RPMI7951 (cell line): ENCODE measurements at places on chromosomes 3 and 15. TPM values are rescaled to one million over a fixed set of nuclear protein-coding genes. Genes with fewer than 3 reads are reported as not detected.

- no peak for DNase-seq
These were observed 451.9 kb downstream of the FOXP1 start for GRCh38 chr3:71131375-71132314.

- no peak for DNase-seq
These were observed 229.5 kb downstream of the ATP8B4 start for GRCh38 chr15:49889536-49889935.

DNA sequence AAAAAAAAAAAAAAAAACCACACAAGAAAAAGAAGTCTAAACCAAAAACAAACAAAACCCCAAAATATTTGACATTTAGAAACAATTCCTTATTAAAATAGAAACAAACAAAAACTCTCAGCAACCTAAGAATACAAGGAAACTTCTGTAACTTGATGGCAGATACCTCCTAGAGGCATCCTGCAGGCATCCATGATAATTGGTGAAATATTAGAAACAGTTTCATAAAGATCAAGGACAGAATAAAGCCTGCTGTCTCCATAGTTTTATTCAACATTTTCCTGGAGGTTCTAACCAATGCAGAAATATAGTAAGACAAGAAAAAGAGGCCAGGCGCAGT is 63.0 kb upstream of the TRPM1 start:
- no peak for DNase-seq

DNA sequence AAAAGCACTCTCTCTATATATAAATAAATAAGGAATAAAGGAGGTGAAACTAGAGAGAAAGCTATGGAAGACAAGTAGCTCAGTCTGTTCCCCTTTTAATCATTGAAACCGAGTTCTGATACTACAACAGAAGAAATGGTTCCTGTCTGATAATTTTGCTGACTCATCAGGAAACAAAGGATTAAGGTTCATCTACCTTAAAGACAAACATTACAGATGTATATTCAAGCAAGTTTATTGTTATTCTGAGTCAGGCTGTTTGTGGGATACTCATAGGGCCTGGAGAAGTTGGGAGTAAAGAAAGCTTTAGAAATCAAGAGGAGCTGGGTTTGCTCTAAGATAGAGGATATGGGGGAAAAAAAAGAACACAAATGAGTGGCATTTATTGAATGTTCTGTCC is 566.0 kb downstream of the ROBO2 start:
- DNase-seq = no peak

DNA sequence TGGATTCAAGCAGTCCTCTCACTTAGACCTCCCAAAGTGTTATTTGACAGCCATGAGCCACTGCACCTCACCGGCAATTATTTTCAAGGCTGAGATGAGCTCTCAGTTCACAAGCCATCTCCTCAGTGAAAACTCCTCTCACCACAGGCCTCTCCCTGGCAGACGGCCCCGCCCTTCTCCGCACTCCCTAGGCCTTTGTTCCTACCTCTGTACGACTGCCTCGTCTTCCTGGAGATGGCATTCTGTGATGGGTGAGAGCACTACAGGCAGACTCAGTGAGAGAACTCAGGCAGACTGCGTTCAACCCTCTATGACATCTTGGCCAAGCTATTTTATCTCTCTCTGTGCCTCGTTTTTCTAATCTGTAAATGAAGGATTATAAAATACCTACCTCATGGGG is 67.0 kb upstream of the TPM1 start:
- DNase-seq = no peak

DNA sequence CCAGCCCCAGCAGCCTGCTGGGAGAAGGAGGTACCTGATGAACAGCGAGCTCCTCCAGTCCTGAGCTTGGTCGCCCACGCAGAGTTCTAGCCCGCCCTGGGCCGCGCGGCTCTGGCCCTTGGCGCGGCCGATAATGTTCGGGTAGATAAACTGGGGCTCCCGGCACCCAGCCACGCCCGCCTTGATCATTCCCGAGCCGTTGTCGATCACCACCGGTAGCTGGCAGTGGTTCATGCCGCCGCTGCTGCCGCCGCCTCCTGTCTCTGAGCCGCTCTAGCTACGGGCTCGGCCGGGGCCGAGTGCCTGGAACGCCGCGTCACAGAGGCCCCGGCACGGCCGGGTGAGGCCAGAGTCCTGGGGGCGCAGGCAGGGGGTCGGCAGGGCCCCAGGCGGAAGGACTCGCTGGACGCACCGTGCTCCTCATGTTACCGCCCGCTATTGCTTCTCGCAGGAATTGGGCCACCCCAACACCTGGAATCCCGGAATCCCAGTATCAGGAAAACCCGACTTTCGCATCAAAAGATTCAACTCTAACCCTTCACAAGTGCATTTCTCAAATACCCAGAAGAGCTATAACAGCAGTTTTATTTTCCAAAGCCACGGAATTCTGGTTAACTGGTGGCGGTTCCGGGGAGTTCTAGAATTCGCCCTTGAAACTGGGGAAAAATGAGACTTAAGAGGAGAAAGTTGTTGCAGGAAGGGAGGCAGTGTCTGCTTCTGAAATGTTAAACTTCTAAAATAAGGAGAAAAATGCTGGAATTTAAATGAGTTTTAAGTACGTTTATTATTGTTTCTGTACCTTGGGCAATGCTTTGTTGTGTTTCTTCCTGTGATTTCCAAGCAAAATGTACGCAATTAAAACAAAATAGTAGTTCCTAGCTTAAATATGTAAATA is at the start of gene ACTRT3:
Gene ACTRT3, minus strand, starts transcription at position 275 of the 895 bp plus-strand sequence. Its CDS starts 41 bp downstream, at position 234.
- DNase-seq = peak; percentile 62

GRCh38 chr15:51497806-51498205 is 124.8 kb downstream of the DMXL2 start:
- DNase-seq = no peak

GRCh38 chr15:83100097-83100646 is 7.3 kb upstream of the TM6SF1 start:
- DNase-seq = no peak

GRCh38 chr3:128550471-128551126 is 57.6 kb upstream of the GATA2 start:
- no peak for DNase-seq

DNA sequence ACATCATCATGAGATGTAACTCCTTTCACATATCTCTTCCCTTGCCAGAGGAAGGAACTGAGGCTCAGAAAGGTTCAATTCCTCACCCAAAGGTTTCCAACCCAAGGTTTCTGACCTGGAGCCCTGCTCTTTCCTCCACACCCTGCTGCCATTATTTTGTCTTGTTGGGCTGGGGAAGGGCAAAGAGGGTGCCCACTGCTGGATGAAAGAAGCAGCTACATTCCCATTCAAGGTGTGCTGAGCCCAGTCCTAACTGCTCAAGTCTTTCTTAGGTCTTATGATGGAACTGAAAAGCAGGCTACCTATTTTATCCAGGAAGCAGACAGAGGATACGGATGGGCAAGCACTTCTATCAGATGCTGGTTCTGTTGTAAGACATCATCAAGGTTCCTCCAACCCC is 258.0 kb upstream of the CTDSPL start:
- DNase-seq = no peak

- DNase-seq = no peak
These were observed 23.8 kb upstream of the GPR171 start for GRCh38 chr3:151226825-151227224.

DNA sequence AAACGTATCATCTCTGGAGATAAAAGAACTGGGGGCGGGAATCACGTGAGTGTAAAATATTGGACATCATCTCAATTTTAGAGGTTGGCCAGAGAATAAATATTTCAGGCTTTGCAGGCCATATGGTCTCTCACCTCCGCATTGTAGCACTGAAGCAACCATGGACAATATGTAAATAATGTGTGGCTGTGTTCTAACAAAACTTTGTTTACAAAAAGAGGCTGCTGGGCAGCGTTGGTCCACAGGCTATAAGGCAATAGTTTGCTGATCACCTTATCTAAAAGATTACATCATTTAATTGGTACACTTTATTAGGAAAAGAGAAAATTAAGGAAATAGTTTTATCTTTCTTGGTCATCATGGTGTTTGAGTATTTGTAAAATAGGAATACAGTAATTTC is 22.5 kb upstream of the SHC4 start:
- DNase-seq = no peak

GRCh38 chr3:32495085-32495484 is 7.6 kb downstream of the CMTM6 start:
- no peak for DNase-seq

DNA sequence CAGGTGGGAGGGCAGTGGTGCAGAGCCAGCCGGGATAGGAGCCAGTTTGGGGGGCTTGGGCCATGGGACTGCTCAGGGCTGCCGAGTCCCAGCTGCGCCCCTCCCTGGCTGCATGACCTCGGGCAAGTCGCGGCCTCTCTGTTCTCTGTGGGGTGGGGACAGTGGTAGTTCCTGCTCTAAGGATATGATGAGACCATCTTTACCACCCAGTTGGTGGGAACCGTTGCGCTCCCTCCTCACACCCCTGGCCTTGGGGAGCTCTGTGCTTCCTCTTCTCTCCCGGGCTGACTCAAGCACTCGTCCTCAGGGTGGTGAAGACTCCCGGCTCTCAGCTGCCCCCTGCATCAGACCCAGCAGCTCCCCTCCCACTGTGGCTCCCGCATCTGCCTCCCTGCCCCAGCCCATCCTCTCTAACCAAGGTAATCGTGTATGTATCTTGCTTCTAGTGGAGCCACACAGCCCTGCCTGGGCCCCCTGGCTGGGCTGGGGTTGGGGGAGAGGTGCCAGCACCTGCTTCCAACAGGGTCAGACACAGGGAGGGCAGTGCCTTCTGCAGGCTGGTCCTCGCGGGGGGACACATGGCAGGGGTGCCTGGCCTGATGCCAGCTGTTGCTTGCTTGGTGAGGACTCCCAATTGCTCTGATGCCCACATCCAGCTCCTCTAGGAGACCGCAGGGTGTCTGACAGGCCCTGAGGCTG is 15.1 kb upstream of the STAB1 start:
- DNase-seq = no peak

GRCh38 chr15:87743562-87743961 is 513.0 kb downstream of the NTRK3 start:
- DNase-seq = no peak

DNA sequence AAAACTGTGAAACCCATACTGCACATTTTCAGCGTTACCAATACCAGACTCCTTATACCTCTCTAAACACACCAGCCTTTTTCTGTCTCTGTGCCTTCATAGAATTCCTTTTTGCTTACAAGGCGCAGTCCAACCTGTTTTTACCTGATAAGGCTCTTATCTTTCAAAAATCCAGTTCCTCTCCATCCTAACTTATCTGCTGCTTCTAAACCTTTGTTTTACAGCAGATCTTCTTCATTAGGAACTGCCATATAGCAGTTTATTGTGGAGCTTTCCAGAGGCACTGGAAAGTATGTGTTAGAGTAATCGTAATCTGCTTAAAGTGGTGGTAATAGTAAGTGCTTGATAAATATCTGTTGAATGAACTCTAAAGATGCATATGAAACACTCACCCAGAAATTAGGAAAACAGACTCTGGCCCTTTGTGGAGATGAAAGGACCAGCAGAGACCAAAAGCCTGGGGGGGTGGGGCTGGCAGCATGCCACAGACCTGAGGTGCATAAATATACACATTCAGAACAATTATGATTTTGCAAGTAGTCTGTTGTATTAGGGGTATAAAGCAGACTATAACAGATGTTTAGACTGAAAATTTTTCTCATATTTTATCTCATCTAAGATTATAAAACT is 29.3 kb downstream of the PPP2R3A start:
- no peak for DNase-seq

GRCh38 chr15:96700555-96700954 is 370.1 kb downstream of the NR2F2 start:
- DNase-seq = no peak

DNA sequence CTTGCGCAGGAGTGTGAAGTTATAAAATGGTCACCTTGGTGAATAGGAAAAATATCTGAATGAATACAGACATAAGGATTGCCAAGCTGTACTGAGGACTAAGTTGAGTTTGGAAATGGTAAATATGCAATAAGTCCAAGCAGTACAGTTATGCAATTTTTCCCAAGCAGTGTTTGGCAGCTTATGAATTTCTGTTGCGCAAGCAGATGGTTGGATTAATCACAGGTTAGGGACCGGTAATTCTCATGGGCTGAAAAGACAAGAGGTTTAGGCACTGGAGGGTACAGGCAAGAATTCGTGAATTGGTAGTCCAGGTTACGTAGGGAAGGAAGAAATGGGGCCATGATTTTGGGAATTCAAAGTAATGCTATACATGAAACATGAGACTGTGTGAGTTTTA is 210.3 kb downstream of the RAP2B start:
- no peak for DNase-seq

DNA sequence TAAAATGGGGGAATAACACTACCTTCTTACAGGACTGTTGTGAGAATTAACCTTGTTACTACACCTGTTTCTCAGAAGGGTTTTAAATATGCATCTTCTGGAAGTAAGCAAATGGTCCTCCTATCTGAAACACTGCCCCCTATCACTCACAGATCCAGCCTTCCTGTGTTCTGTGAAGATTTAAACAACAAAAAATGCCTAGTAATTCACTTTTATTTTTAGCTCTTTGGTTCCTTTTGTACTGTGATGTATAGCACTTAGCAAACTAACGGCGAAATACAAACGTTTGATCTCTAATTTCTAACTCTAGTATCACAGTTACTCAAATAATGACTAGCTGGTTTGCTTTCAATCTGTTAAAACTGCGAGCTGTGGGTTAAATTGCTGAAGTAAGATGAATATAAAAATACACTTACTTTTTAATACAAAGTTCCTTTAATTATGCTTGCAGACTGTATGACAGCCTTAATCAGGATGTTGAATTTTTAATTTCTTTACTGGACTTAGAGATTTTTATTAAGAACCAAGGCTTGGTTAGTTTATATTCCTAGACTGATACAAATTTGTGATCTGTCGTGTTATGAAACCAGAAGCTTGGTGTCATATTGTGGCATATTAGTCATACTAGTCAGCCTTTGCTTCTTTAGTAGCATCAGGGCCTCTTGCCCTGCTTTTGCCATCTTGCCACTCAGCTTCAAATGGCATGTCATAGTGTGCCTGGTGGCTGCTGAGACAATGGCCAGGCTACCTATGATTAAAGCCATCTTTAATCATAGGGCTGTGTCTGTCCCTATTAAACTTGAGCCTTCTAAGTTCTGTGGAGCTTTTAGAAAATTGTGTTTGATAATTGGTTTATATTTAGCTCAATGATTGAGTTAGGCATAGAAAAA is 9.2 kb downstream of the EIF3J start:
- peak; percentile 66 for DNase-seq

GRCh38 chr3:127831723-127832172 is 9.4 kb upstream of the MGLL start:
- DNase-seq = no peak

Gene LSMEM2
- not detected in 2 replicates for total RNA-seq

Gene GLDN
- total RNA-seq = 0.48 and 0.78 TPM in 2 replicates

Gene MESP1
- total RNA-seq = 1.6 and 2.5 TPM in 2 replicates

Gene HACD3
- 123 and 140 TPM in 2 replicates for total RNA-seq

Gene RASGRP1
- total RNA-seq = 0.12 and 0.20 TPM in 2 replicates

Gene QTRT2
- total RNA-seq = 17.7 and 20.4 TPM in 2 replicates

Gene ACTR8
- total RNA-seq = 22.5 and 23.8 TPM in 2 replicates

Gene KCNH8
- total RNA-seq = not detected in 2 replicates

Gene TF
- total RNA-seq = 0.96 TPM in 1 of 2 replicates, not detected in the other

Gene LCTL
- total RNA-seq = 2.2 and 2.8 TPM in 2 replicates

Gene ATP2C1
- 62.5 and 67.1 TPM in 2 replicates for total RNA-seq

Gene OPA1
- total RNA-seq = 62.2 and 68.7 TPM in 2 replicates

Gene FBXW12
- total RNA-seq = not detected in 2 replicates

Gene CIDEC
- not detected in 2 replicates for total RNA-seq

Gene SNX22
- 0.12 and 0.29 TPM in 2 replicates for total RNA-seq

Gene CELF6
- not detected in 2 replicates for total RNA-seq

Gene FOXB1
- not detected in 2 replicates for total RNA-seq
